ENCODE measurements at places on chromosomes 1 and 21.

GRCh38 chr1:3698660-3699408 is 46.5 kb downstream of the TP73 start:
- DNase-seq: no peak

- no peak for DNase-seq
Measured at GRCh38 chr1:82445827-82446226, 645.1 kb downstream of the ADGRL2 start.

DNA sequence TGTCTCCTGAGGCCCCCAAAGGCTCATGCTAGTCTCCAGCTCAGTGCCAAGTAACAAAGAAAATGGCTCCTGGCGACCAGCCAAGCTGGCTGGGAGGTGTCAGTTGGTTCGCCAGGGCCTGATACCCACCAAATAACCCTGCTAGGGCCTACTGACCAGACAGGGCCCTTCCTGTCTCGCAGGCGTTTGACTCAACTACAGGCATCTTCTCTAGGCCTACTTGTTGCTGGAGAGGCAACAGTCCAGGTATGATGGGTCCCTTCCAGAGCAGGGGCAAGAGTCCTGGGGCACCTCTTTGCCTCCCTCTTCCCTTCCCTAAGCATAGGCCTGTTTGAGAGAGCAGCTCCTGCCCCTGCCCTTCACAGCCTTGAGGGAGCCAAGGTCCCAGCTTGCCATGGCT is 147.9 kb upstream of the VANGL1 start:
- DNase-seq: no peak

GRCh38 chr1:231265379-231265778 is 24.4 kb downstream of the GNPAT start:
- peak; percentile 13 for DNase-seq

- DNase-seq: no peak
Measured at GRCh38 chr1:82807563-82807962, 1006.8 kb downstream of the ADGRL2 start.

DNA sequence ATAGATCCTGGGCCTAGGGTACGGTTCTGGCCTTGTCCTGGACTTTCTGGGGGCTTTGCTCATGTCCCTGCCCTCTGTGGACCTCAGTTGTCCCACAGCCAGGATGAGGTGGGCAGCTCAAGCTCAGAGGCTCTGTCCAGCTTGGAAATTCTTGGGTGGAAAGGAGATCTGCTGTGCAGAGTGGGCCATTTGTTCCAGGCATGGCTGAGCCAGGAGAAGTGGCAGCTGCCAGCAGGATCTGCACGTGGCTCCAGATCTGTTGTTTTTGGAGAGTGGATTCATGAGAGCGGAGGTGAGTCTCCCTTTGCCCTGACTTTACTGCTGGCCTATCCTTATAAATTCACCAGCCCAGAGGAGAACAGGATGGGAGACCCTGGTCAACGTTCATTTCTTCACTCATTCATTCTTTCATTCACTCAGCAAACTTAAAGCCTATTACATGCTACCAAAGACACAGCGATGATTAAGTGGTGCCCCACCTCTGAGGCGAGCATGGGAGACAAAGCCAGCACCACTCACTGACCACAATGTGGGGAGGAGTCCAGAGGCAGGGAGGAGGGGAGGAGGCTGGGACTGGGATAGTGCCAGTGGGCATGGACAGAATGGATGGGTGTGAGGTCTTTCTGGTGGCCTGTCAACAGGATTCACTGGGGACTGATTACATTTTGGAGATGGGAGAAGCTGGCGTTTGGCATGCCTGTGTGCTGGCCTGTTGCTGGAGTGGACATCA is 205.1 kb downstream of the TRABD2B start:
- no peak for DNase-seq

GRCh38 chr1:19793360-19794046 is 6.2 kb downstream of the TMCO4 start:
- DNase-seq: no peak

- DNase-seq: no peak
Measured at GRCh38 chr1:204971517-204972336, 71.3 kb upstream of the CNTN2 start.

GRCh38 chr1:184359909-184360308 is 26.9 kb upstream of the C1orf21 start:
- DNase-seq: no peak

GRCh38 chr21:46621457-46622182 is 13.9 kb upstream of the PRMT2 start:
- no peak for DNase-seq

DNA sequence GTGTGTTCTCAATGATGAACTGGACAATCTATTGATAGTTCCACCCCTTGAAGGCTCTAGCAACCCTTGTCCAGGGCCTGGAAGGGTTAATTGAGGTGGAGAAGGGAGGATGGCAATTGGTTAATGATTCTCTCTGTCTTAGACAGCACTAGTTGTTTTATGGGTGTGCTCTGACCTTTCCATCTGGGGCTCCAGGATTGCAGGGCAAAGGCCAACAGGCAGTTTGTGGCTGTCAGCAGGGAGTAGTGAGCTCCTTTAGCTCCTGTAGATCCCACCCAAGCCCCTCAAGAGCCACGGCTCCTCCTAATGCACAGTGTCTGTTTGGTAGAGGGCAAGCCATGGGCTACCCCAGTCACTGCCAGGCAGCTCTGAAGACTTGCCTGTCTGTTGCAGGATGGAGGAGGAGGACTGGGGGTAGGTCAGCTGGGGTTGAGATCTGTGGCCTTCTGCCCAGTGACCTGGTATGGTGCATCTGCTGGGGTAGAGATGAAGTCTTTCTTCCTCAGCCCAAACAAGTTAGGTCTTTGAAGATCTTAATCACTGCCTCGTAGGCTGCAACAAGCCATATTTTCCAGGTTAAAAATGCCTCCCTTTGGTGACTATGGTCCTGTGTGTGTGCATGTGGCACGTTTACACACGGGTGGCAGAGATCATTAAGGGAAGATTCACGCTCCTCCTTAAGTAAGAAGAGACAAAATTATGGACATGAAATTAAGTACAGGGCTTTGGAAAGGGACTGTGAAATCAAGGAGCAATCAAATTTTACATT is 7.7 kb downstream of the MROH7 start:
- no peak for DNase-seq

- DNase-seq: no peak
Measured at GRCh38 chr21:35062016-35062415, 12.9 kb upstream of the RUNX1 start.

GRCh38 chr1:101207891-101208290 is 28.9 kb upstream of the S1PR1 start:
- no peak for DNase-seq

DNA sequence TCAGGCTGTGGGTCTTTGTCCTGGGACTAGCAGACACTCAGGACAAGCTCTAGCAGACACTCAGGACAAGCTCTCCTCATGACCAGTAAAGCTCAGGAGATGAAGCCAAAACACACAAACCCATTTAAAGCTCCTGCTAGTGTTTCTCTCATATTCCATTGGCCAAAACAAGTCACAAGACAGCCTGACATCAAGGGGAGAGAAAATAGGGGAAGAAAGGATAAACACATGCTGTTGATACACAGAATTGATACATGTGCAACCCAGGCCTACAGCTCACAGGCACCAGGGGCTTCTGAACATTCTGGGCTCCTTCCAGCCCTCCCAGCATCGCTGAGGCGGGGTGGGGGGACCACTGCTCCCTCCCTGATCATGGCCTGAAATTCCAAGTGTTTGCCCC is 35.3 kb downstream of the ATF3 start:
- DNase-seq: no peak

- no peak for DNase-seq
Measured at GRCh38 chr1:46483589-46483988, 6.0 kb upstream of the DMBX1 start.

- DNase-seq: no peak
Measured at GRCh38 chr21:33969581-33969980, 54.0 kb upstream of the ATP5PO start.

- no peak for DNase-seq
Measured at GRCh38 chr21:17462276-17462981, 50.4 kb upstream of the CXADR start.

- peak; percentile 44 for DNase-seq
Measured at GRCh38 chr1:22729912-22730311, 19.3 kb downstream of the EPHB2 start.

GRCh38 chr1:115462566-115463076 is 124.6 kb upstream of the NGF start:
- DNase-seq: no peak

GRCh38 chr1:6893388-6893787 is 108.1 kb downstream of the CAMTA1 start:
- no peak for DNase-seq

Measured in NCI-H2081 (cell line).